ENCODE measurements at places on chromosomes 16 and 17.

DNA sequence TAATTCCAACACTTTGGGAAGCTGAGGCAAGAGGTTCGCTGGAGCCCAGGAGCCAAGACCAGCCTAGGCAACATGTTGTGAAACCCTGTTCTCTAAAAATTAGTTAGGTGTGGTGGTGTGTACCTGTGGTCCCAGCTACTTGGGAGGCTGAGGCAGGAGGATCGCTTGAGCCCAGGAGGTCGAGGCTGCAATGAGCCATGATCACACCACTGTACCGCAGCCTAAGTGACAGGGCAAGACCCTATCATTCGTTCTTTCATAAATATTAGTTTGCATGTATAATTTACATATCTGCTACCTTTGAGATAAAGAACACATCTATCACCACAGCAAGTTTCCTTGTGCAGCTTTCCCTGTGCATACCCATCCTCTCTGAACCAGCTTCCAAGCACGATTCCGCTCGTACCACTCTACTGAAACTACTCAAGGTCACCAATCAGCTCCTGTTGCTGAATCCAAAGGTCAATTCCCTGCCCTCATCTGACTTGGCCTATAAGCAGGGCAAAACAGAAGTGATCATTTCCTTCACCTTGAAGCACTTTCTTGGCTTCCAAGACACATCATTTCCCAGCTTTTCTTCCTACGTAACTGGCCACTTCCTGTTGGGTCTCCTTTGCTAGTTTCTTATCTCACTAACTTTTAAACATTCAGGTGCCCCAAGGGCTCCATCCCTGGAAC lies 49.1 kb downstream of the GRB2 start:
- DNase-seq, result no peak

GRCh38 chr17:9908649-9909042 lies 3.6 kb upstream of the RCVRN start:
- DNase-seq, result no peak

GRCh38 chr17:1563786-1564613 lies 1.4 kb upstream of the PITPNA start:
- no peak for DNase-seq

DNA sequence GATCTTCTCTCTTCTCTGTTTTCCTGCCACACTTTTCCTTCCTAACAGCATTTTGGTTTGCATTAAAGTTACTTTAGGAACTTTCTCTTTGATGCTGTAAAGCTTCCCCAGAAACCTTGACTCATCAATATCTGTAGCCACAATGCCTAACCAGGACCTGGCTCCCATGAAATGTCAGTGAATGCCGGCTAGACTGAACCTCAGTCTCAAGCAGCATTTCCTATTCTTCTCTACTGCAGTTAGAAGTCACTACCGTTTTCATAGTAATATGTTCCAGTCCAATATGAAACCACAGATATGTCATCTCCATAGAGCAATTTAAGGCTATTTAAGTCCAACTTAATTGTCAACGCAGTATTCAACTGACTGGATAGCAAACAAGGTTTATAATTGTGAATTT lies 28.9 kb downstream of the ITFG1 start:
- no peak for DNase-seq

GRCh38 chr17:83155128-83156121 lies 76.0 kb downstream of the METRNL start:
- no peak for DNase-seq

GRCh38 chr17:70158180-70158579 lies 11.2 kb upstream of the KCNJ2 start:
- no peak for DNase-seq

DNA sequence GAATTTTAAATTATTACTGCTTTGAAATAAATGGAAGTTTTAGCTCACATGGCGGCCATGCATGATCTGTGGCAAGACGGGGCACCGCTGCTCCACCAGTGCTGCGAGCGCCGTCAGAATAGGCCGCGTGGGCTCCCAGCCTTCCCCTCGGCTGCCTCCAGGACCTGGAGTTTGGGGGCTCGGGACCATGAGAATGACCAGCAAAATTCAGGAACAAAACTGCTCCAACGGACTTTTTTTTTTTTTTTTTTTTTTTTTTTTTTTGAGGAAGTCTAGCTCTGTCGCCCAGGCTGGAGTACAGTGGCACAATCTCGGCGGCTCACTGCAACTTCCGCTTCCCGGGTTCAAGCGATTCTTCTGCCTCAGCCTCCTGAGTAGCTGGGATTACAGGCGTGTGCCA lies 38.3 kb upstream of the AKAP1 start:
- no peak for DNase-seq

DNA sequence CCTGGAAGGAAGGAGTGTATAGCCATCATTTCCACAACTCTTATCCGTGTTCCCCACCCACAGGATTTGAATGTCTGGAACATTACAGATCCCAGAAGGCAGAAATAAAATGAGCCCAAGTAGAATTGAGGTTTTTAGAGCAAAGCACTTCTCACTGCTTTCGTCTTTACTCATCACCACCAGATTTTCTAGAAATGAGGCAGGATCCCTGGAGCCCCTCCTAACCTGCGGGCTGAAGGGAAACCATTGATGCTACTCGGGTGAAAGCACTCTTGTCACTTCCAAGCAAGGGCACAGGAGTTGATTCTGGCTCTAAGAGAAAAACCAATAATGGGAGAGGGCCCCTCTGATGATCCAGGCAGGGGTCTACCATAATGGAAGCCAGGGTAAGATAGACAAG lies 2.8 kb upstream of the ALDOC start:
- no peak for DNase-seq

DNA sequence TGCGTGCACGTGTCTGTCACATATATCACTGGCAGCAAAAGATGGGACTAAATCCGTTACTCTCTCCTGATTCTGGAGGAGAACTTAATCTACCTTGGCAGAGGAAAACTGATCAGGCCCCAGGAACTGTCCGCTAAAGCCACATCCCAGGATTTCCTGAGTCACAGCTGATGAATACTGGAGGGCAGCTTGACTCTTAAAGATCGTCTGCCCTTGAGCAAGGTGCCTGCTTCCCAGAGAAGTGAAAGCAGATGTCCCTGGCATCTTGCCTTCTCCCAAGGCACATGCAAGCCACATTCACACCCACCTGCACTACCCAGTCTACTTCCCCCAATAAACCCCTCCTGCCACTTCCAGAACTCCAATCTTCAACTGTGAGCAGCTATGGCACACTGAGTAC lies 99.8 kb downstream of the CPPED1 start:
- no peak for DNase-seq

DNA sequence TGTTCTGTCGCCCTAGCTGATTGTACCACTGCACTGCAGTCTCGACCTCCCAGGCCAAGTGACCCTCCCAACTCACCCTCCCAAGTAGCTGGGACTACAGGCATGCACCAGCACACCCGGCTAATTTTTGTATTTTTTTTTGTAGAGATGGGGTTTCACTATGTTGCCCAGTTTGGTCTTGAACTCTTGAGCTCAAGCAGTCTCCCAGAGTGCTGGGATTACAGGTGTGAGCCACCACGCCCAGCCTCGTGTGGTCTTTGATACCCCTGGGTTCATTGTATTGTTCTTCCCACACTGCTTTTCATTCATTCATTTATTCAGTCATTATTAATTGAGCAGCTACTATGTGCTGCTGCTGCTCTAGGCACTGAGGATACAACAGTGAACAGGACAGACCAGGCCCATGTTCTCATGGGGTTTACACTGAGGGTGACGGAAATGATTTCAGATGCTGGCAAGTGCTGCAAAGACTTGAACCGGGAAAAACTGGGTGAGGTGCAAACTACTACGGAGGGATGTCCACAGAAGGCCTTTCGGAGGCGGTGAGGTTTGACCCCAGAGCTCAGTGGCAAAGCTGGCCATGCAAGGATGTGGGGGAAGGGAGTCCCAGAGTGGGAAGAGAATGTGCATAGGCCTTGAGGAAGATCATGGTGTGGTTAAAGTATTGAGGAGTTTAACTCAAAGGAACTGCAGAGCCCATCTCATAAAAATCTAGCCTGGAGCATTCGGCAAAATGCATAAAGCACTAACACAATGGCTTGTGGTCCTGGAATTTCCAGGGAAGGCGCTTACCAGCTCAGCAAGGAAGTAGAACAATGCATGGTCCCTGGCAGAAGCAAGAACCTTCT lies 10.9 kb downstream of the ABCC1 start:
- DNase-seq, result no peak

GRCh38 chr16:54228325-54228724 lies 58.3 kb downstream of the IRX3 start:
- DNase-seq, result no peak

Measured in T-cell (primary cell).